Fibroblast of skin of left quadriceps (primary cell): ENCODE measurements at places on chromosomes 2 and 18.

GRCh38 chr2:63594660-63595059, 5.9 kb downstream of the MDH1 start:
- no peak for DNase-seq

- DNase-seq: no peak
Observed at GRCh38 chr2:86298411-86299390, 38.7 kb downstream of the REEP1 start.

GRCh38 chr18:8332286-8332685, 277.0 kb upstream of the RAB12 start:
- DNase-seq: no peak

- no peak for DNase-seq
Observed at GRCh38 chr18:49023271-49023937, 72.6 kb upstream of the SMAD7 start.

DNA sequence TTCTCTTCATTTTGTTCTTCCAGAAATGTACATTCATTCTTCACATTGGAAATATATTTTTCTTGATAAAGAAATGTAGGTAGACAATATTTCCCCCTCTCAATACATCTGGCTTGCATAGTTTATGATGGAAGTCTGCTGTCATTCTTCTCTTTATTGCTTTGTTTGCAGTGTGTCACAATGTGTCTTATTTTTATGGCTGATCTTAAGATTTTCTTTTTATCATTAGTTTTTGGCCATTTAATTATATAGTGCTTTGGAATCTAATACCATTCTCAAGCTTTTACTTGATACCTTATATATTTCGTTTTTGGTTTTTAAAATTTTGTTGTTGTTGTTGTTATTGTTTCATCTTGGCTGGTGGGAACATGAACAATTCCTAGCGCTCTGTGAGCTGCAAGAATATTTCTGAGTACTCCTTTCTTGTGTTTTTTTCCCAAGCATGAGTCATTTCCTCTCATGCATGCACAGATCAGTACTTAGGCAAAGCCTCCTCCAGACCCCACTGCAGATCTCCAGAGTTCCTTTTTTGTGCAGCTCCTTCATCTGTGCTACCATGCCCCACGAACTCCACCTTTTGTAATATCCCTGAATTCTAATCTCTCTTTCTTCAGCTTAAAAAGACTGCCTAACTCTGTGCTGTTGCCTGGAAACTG, 13.7 kb upstream of the MMADHC start:
- DNase-seq: no peak

DNA sequence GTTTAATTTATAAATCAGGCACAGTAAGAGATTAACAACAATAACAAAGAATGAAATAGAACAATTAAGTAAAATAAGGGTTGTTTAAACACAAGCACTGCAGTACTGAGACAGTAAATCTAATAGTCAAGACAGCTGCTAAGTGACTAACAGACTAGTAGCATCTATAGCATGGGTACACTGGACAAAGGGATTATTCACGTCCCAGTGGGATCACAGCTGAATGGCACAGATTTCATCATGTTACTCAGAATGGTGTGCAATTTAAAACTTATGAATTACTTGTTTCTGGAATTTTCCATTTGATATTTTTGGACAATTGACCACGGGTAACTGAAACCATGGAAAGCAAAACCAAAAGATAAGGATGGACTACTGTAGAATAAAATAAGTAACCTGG, 161.9 kb upstream of the DAPL1 start:
- no peak for DNase-seq

- no peak for DNase-seq
Observed at GRCh38 chr2:172307800-172308199, 119.6 kb upstream of the ITGA6 start.

DNA sequence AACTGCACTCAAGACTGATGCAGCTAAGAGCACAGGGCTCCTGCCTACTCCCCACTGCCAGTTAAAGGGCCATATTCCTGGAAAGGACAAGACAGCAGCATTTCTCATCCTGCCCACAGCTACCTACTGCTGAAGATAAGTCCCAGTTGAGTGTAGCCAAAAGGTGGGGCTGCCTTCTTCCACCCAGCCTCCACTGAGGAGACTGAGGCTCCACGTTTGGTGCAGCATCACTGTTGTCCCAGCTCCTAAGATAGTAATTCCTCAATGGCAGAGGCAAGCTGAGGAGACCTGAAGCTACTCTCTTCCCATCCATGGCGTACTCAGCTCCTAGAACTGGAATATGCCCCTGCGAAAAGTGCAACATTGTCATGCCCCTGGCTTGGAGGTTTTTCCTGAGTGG, 149.7 kb downstream of the TRABD2A start:
- no peak for DNase-seq

DNA sequence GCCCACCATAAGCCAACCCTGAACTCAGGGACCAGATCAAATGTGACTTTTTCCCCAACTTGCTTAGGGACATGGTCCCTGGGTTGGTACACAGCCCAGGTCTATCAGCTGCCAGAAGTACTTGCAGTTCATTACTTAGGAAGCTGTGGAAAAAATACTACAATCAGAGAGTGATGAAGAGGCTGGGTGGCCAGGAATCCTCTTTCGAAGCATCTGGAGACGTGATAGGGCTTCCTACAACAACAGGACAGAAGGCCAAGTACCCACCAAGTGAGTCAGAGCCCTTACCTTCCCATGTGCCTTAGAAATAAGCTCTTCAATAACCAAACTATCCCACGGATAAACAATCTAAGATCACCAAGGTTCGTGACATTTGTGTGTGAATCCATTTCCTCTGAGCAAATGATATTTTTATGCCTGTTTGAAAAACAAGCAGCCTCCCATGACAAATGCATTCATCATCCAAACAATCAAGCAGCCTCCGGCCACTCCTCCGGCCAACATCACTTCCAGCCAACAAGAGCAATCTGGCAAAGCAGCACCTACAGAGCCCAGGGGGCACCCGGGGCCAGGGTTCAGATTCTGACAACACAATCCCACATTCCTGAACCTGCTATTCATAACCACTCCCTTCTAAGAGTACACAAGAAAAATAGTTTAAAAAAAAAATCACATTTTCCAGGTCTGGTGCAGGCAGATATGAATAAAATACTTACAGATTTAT, 26.4 kb downstream of the TBC1D8 start:
- DNase-seq: no peak

DNA sequence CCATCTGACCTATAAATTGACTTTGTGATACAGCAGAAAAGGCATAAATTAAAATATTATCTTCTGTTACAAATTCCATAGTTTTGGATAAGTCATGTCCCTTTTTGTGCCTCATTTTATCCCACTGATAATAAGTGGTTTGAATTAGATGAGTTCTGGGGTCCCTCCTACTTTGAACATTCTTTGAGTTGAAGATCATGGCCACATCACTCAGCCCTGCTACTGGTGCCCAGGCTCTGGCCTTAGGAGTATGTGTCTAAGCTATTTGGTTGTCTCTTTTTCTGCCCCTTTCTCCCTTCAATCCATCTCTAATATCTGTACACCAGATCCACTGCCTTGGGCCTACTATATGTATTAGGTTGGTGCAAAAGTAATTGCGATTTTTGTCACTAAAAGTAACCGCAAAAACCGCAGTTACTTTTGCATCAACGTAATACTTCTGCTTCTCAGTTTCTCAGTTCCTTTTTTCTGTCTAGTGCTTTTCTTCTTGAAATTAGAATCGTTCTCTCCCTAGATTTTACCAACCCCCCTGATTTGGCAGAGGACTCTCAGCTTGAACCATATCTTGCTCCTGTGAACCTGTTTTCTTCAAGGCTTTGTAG, 362.5 kb upstream of the TNP1 start:
- no peak for DNase-seq

DNA sequence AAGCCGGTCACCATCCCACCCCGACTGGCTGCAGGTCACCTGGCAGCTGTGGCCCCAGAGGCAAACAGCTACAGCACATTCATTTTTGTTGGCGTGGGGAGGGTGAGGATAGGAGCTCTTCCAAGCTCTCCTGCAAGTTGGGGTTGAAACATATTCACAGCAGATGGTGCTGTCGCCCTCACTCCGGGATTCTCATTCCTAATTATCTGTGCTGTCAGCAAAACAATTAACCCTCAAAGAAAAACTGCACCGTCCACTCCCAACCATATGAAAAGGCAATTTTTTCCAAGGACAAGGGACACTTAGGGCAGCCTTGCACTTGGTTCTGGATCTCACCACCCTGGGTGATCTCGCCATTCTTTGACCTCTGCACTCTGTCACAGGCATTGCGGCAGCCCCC, 68.6 kb downstream of the ZBTB7C start:
- no peak for DNase-seq

DNA sequence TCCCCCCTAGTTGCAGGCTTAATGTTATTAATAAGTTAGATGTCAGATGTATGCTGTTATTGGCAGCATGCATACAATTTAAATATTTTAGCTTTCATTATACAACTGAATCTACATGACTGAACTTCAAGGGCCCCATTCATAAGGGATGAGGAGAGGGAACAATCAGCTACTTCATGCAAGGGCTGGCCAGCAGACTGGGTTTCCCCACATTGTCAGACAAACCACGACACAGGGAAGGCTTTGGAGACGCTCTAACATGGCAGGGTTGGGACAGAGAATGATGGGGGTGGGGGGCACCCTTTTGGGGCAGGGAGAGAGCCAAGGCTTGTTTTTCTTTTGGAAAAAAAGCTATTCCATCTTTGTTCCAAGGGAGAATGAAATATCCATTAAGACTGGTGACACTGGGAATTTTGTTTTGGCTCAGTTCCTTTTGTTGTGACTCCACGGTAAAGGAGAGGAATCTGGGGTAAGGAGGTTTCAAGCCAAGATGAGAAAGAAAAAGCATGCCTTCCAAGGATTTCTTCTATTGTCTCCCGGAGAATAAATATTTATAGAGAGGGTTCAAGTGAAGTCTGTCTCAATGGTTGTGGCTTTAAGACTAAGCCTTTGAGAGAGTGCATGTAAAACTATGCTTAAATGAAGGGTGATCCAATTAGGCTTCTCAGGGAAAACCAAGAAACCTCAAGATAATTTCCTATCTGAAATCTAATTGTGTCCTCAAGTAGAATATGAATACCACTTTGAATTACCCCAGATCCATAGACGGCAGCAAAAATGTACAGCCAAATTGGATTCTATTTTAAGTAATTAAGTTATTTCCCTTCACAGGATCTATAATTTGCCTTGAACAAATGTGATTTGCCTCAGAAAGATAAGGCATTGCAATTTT, 5.4 kb downstream of the CXCR4 start:
- DNase-seq: no peak

- DNase-seq: no peak
Observed at GRCh38 chr2:43594875-43595274, 963 bp downstream of the THADA start.

DNA sequence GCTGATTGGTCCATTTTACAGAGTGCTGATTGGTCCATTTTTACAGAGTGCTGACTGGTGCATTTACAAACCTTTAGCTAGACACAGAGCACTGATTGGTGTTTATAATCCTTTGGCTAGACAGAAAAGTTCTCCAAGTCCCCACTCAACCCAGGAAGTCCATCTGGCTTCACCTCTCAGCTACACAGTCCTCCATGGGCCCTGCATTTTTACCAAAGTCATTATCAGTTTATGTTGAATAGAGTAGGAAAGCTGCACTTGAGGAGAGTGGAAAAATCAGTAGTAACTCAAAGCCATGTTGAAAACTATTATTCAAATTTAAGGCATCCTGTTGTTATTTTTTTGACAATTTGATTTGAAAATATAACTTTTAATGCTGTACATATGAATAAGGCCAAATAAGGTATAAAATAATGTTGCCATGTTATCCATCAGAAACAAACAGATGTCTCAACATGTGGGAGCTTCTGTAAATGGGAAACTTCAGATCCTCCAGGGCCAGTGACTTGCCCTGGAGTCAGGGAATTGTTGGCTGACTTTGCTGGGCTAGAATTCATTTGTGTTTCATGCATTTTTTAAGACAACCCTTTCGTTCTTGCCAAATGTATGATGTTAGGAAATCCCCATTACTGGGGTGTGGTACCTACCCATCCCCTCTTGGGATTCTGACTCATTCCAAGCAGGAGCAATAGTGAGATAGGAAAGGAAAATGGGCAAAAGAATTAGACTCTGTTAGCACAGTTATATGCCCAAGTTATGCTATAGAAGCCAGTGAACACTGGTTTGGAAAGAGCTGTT, 37.8 kb upstream of the CCDC195 start:
- peak; percentile 71 for DNase-seq

- peak; percentile 79 for DNase-seq
Observed at GRCh38 chr2:205868773-205869333, 186.6 kb downstream of the NRP2 start.

- DNase-seq: no peak
Observed at GRCh38 chr2:69943843-69944525, 17.4 kb downstream of the ASPRV1 start.
